ENCODE measurements at places on chromosomes 2 and 18.

GRCh38 chr2:56465491-56465890 lies 281.7 kb downstream of the CCDC85A start:
- no peak for DNase-seq

- DNase-seq: no peak
Measured at GRCh38 chr2:200479692-200480265, 30.1 kb downstream of the KCTD18 start.

DNA sequence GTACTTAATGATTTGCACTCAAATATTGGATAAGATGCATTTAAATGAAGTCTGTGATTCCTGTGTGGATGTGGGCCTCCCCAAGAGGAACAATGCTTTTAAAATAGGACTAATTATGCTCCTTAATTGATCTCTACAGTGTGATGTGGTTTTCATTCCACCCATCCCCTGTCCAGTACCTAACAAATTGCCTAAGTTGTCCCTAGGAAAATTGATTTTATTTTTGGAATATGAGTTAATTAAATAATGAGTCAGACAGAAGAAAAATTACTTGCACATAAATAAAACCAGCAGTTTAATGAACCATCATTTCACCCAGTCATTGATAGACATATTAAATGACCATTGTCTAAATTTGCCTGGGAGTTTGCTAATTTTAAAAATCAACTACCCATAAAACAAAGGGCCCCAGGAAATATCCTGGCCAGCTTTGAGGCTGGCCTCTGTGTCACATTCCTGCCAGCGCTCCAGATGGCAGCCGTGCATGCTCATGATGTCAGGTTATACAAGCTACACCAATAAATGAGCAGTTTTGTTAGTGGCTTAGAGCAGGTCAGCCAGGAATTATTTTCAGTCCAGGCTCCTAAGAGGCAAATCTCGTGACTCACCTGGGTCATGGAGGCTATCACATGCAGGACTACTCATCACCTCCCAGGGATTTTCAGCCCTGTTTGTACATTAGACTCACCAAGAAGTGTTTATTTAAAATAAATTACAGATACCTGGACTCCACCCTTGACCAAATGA lies 31.9 kb downstream of the ABHD3 start:
- peak; percentile 20 for DNase-seq

- DNase-seq: no peak
Measured at GRCh38 chr2:235070063-235070706, 118.4 kb downstream of the SH3BP4 start.

DNA sequence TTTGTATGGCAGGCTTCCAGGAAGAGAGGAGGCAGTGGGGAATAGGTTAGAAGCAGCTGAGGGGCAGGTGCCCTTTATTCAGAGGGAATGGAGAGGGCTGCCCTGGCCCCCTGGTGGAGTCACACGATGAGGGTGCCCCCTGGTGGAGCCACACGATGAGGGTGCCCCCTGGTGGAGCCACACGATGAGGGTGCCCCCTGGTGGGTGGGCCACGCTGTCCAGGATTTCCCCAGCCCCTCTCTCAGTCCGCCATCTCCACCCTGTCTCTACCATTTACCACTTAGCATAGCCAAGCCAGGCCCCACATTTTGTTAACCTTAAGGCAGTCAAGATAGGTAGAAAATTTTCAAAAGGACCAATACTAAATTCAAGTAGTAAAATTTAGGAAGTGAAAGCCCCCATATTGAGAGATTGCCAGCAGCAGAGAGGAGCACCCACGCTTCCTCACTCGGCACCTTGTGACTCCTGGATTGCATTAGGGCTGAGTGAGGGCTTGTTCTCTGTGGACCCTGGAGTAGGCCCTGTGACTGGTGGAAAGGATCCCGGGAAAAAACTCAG lies 10.4 kb upstream of the FAM228A start:
- DNase-seq: no peak

DNA sequence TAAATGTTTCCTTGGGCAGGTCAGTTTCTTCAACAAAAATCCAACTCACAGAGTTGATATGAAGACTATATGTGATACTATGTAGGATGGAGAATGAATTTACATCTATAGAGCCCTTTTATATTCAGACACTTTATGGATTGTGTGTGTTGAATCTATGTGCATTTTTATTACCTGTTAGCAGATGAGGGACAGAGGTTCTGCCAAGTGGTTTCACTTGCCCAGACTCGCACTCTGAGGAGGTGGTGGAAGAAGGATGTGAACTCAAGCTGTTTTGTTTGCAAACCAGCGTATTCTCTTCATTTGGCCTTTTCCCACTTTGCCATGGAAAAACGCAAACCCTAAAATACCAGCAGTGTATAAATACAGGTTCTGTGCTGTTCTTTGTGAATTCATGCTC lies 237.6 kb downstream of the TDRD15 start:
- DNase-seq: no peak

GRCh38 chr2:10407841-10408648 lies 40.1 kb downstream of the ODC1 start:
- DNase-seq: no peak

- DNase-seq: no peak
Measured at GRCh38 chr18:2979871-2980790, 32.8 kb downstream of the LPIN2 start.

GRCh38 chr2:65055422-65056214 lies 598 bp upstream of the CEP68 start:
- no peak for DNase-seq

- no peak for DNase-seq
Measured at GRCh38 chr2:6089474-6089873, 397.3 kb downstream of the SOX11 start.

GRCh38 chr2:188345831-188346458 lies 54.3 kb downstream of the GULP1 start:
- DNase-seq: no peak

GRCh38 chr2:217150236-217150635 lies 290.4 kb upstream of the TNP1 start:
- no peak for DNase-seq

- DNase-seq: no peak
Measured at GRCh38 chr2:96883306-96883705, 13.4 kb upstream of the SEMA4C start.

DNA sequence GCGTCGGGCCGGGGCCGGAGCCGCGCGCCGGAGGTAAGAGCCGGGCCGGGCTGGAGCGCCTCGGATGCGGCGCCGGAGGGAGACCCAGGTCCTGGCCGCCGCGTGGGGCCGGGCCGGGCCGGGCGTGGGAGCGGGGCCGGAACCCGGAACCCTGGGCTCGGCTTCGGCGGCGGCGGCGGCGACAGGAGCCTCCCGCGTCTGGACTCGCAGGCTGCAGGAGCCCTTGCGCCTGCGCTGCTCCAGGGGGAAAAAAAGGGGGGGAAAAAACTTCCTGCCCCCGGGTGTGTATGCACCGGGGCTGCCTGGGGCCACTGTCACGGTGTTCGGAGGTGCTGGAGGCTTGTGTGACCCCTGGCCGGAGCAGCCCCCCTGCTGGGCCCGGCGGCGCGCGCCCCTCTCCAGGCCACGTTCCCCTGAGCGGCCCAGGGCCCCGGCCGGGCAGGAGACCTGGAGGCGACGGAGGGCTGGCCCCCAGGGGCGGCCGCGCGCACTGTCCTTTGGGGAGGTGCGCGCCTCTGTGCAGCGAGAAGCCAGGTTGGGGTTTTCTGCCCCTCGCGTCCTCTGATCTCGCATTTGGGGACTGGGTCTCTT lies 864 bp downstream of the KLHL29 start:
- no peak for DNase-seq

DNA sequence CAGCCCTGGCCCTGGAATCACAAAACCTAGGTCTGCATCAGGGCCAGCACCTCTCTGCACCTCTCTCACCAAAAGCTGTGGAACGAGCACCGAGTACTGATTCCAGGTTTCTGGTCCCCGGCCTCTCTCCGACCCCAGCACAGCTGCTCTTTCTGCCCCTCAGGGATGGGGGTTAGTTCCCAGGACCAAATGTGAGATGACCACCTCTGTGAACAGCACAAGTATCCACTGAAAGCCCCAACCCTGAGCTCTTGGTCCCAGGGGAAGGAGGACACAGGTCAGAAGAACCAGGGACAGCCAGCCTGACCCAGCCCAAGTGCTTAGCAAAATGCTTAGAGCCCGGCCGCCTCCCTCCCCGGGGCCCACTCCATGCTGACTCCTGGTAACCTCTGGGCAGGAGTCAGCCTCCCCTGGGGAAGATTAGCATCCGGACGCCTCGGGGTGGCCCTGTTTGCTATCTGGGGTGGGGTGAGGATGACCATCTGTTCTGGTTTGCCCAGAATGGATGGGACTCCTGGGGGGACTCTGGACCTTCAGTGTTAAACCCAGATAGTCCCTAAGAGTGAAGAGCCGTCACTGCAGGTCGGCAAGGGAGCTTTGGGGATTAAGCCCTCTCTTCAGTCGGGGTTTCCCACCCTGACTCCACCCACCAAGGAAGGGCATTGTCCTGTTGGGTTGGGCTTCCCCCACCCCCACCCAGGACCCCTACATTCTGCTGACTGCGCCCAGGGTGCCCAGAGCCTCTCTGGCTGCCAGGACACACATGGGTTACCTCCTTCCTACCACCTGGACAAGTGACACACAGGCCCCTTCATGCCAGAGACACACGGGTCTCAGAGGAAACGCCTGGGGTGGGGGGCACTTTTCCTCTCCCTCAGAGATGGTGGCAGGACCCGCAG lies 9.4 kb upstream of the GPR55 start:
- no peak for DNase-seq

DNA sequence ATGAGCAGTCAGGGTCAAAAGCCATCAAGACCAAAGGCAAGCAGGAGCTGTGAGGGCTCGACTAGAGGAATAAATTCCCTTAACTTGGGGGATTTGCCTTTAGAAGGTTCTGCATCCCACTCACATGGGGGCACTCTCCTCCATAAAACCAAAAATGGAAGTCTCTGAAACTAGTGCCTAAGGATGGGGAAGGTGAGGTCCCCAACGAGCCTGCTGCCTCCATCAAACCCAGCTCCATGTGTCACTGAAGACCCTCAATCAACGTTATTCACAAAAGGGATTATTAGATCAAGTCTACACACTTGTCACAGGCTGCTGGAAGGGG lies 254.9 kb upstream of the NCKAP5 start:
- no peak for DNase-seq

- no peak for DNase-seq
Measured at GRCh38 chr2:231546014-231546715, 15.9 kb upstream of the NMUR1 start.

DNA sequence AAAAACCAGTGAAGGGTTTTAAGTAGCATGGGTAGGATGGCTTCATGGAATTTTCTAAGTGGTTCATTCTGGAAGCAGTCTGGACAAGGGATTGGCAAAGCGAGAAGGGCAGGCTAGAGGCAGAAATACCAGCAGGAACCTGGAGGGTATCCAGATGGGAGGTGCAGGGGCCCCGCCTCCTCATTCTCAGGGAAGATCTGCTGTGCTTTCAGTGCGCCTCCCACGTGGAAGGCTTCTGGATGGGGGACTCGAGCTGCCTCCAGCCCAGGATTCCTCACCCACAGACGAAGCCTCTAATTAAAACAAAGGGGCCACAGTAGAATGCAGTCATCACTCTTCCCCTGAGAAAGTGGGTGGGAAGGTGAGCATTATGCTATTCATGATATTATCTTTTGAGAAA lies 79.8 kb downstream of the VSNL1 start:
- DNase-seq: no peak

- DNase-seq: no peak
Measured at GRCh38 chr2:97759727-97760407, 46.5 kb downstream of the ZAP70 start.

DNA sequence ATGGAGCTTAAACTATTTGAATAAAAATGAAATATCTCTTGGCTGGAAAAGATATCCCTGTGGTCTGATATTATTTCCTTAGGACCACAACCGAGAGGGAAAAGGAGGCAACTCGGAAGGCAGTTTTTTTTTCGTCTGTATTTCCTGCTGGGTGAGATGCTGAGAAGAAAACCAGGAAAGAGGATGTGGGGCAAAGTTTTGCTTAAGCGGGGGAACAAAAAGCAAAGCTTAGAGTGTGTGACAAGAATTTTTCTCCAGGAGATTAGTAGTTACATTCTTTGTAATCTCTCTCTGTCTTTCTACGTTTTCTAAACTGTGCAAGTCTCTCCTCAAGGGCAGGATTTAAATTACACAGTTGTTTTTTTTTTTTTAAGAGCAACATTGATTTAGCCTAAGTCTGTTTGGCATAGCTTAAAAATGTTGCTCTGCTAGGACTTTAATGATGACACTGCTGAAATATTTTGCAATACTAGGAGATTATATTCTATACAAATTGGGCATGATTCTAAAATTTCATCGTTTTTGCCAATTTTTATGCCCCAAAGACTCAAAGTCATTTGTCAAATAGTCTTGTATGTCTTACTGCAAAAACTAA lies 258.5 kb downstream of the KCNS3 start:
- DNase-seq: no peak

- DNase-seq: no peak
Measured at GRCh38 chr2:27795093-27795834, 23.7 kb downstream of the MRPL33 start.

DNA sequence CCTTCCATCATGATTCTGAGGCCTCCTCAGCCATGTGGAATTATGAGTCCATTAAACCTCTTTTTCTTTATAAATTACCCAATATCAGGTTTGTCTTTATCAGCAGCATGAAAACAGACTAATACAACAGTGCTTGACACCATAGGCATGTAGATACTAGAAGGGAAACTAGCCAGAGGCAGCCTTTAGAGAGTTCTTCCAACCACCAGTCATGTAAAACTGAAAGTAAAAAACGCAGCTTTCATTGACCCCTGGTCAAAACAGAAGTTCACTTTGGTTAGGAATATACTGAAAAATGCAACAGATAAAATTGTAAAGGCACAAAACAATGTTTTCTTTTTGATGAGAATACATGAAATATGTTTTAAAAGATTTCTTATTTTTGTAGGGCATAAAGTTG lies 122.8 kb upstream of the L3MBTL4 start:
- DNase-seq: no peak

DNA sequence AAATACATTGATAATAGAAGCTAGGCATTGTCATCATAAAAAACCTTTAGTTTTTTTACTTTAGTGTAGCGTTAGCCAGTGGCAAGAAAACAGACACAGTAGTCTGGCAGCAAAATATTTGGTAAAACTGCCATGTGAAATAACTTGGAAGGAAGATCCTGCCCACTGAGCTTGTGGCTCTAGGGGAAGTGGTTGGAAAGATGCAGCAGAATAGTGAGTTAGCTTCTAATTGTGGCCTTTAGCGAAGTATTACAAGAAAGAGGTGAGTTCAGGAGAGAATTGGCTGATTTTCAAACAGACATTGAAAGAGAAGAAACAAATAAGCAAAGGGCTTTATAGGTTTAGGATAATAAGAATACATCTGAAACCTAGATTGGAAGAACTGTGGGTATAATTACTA lies 1887.8 kb upstream of the CELF4 start:
- no peak for DNase-seq

- DNase-seq: no peak
Measured at GRCh38 chr2:165522719-165523118, 53.2 kb downstream of the CSRNP3 start.

DNA sequence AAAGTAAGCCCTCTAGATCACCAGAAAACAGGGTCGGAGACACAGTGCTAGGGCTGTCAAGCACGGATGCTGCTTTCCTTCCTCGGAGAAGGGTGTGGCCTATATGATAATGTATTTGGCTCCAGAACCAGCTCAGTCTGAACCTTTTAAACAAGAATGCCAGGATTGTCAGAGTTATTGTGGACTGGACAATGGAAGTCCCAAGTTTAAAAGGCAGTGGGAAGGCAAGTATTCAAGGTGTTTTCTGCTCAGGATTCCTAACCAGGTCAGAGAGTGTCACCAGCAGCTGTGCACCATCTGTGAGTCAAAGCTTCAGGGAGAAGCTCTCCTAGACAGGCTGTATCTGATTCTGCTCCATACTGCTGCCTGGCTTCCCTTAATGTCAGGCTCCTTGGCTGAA lies 94.8 kb downstream of the SPOPL start:
- no peak for DNase-seq
